T-helper 9 cell (primary cell): ENCODE measurements at places on chromosomes 7 and 10.

- DNase-seq = no peak
These were observed 15.3 kb downstream of the GPER1 start for GRCh38 chr7:1103009-1103788.

GRCh38 chr10:123885406-123886170 lies 6.0 kb downstream of the CPXM2 start:
- DNase-seq = no peak

GRCh38 chr10:61763778-61764177 lies 101.0 kb downstream of the CABCOCO1 start:
- no peak for DNase-seq

DNA sequence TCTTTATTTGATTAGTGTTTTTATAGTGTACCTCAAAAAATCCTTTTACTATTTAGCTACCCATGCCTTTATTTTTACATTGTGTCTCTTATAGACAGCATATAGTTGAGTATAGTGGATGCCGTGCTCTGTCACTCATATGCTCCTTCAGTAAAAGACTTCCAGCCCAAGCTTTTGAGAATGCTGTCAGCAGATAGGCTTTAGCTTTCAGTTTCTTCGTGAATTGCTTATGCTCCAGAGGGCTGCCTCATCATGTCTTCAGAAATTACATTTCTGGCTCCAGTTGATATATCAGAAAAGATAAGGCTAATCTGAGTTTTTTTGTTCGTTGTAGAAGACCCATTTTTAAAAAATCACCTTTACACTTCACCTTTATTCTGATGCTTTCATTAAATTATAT lies 332.0 kb downstream of the NXPH1 start:
- DNase-seq = no peak

DNA sequence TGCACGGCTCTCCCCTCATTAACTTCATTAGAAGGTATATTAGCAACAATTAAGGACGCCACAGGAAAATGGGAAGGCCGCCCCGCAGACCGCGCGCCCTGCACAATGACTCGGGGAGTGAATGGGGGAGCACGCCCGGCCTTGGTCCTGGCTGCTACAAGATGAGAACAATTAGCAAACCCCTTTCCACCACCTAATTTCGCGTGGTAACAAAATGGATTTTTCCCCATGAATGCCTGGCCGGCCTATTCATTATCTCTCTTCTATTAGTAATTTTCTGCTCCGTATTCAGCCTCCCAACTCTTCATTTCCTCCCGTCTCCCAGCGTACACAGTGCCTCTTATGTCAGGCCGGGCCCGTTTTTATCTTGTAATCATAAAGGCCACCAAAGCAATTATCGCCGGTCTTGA lies 346.9 kb downstream of the DNAJB6 start:
- no peak for DNase-seq

- no peak for DNase-seq
These were observed 394.2 kb downstream of the LRMDA start for GRCh38 chr10:75825661-75826060.

GRCh38 chr7:158442260-158442659 lies 145.4 kb downstream of the PTPRN2 start:
- DNase-seq = no peak

GRCh38 chr7:16785846-16786245 lies 19.0 kb downstream of the AGR2 start:
- DNase-seq = no peak

DNA sequence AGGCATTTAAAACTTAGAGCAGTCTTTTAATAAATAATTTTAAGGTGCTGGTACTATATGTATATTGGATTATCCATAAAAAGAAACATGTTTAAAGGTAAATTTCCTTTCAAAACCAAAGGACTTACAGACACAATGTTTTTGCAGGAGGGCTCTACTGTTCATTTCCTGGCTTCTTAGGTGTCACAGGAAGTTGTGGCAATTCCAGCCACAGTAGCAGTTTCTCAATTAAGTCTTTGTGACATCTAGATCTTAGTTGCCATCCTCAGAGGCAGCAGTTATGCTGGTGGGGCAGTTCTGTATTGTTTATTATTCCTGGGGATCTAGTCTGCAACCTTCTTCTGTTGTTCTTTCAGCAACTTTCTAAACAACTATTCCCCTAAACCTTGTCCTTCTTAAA lies 460.1 kb downstream of the MAGI2 start:
- DNase-seq = no peak

DNA sequence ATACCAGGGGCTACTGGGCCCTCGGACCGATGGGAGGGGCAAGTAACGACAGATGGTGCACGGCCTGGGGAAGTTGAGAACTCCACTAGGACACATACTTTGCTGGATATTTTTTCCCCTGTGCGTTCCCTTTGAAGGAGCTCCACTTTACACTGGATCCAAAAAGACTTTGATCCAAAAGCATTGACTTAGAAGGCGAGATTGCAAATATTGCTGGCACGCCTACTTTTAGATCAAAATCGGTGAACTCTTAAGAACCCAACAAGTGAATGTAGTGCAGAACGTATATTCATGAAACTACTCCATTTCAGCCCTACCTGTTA lies 436 bp upstream of the SLC25A13 start:
- DNase-seq = no peak

DNA sequence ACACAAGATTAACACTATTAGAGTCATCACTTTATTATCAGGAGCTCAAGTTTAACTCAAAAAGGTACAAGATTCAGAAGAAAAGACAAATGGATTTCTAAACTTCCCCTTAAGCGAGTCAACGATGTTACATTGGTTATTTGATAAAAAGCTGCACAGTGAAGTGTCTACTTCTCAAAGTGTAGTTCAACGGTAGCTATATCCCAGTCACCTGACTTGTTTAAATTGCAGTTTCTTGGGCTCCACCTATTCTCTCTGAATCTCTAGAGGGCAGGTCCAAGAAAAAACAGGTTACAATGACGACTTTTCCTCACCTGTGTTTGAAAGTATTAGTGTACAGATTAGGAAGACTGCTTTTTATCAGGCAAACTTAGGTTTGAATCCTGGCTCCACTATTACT lies 16.6 kb downstream of the MINDY3 start:
- DNase-seq = no peak

GRCh38 chr7:112156412-112156811 lies 49.8 kb downstream of the DOCK4 start:
- no peak for DNase-seq

DNA sequence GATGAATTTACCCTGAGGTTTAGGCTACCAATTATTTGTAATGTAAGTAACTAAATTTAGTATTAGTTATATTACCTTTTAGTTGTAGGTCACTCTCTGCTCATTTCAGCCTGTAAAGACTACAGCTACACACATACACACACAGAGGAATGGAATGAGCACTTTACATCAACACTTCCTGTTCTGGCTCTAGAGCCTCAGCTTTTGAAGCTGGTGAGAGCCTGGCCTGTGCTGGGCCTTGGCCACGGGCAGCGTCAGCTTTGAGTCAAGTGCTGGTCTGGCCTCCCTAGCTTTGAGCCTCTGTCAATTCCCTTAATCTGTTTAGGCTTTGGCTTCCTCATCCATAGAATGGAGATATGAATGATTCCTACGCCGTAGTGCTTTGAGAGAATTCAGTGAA lies 141.7 kb downstream of the EGFR start:
- DNase-seq = no peak

DNA sequence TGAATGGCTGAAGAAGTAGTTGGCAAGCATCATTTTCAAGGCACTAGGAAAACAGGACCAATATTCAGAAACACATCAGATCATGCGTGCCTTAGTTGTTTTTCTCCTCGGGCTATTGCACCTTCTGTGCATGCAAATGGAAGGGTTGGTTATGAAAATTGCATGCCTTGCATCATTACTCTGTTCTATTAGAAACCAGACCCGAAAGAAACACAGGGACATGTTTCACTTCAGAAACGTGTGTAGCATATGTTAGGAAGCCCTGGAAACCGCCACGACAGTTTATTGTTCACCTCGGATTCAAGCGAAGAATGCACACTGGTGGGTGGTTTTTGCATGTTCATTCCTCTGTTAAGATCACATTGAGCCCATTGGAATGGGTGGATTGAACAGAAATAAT lies 214.7 kb downstream of the FRMD4A start:
- DNase-seq = no peak

DNA sequence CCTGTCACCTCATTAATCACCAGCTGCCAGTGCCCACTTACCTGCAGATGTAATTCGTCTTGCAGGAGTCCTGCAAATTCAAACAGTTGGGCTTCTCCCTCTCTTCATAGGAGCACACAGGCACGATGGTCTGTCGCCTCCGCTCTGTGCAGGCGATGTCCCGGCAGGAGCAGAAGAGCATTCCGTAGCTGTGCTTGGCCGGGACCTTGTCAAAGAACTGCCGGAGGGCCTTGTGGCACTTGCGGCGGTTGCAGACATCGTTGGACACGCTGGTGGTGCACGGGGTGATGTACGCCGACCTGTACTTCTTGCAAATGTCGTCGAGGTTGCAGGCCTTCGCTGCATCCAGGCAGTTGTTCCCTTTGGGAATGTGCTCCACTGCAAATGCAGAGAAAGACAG lies 147.8 kb downstream of the GFRA1 start:
- DNase-seq = no peak

DNA sequence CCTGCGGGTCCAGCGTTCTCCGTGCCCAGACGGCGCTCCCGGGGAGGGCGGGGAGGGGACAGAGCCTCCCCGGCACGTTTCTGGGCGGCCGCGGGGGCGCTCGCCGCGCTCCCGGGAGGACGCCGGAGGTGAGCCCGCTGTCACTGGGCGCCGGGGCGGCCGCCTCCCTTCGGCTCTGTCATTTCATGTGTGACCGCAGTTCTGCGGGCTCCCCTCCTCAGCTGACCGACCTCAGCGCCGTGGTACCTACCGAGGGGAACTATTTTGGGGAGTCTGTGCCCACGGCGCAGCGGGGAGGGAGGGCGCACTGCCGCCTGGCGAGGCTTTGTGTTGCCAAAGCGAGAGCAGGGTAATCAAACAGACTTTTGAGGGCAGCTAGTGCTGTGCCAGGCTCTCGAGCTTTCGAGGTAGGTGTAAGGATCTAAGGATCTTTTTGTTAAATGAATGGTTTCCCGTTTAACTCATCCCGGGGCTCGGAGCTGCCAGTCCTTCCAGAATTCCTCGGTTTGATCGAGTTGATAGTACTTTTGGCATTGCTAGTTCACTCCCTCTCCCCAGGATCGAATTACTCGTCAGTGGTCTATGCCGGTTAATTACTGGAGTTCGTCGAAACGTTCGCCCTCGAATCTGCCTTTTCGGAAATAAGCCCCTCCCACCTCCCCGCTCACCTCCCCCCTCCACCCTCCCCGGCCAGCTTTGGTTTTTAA lies 1.9 kb downstream of the ARID5B start:
- peak; percentile 47 for DNase-seq

DNA sequence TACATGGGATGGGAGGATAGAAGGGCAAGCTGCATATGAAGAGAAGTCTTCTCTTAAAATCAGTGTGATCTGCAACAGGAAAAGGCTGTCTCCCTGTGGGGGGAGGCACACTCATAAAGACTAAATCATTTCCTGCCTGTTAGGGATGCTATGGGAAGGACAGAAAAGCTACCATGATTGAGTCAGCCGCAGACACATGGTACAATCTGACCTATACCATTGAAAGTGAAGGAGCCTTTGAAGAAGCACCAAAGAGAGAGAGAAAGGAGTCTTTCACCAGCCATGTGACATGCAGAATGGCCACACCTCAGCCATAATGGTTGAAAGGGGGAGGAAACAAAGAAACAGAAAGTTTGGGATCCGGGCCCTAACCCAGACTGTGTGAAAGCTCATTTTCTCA lies 29.1 kb downstream of the NUDCD3 start:
- DNase-seq = no peak

DNA sequence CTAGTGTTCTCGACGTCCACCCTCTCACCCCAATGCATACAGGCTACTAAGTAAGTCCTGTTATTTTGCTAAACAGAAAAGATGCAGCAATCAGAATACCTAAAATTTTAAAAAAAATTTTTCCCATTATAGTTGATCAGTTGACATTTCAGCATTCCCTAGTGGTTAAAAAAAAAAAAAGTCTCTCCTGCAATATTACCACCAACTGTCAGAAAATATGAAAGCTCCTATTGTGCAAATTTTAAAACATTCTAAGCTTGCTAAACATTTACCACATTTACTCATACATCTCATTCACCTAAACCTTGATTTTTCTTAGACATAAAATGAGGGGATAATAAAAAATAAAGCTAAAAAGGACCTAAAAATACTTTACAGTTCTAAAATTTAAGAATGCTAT lies 165.6 kb downstream of the AVL9 start:
- DNase-seq = no peak

DNA sequence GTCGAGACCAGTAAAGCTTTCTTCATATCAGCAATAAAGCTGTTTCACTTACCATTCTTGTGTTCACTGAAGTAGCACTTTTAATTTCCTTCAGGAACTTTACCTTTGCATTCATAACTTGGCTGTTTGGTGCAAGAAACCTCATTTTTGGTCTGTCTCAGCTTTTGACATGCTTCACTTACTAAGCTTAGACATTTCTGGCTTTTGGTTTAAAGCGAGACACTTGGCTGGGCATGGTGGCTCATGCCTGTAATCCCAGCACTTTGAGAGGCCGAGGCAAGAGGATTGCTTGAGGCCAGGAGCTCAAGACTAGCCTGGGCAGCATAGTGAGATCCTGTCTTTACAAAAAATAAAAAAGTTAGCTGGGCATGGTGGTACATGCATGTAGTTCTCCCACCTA lies 15.8 kb downstream of the PLEKHA1 start:
- no peak for DNase-seq

DNA sequence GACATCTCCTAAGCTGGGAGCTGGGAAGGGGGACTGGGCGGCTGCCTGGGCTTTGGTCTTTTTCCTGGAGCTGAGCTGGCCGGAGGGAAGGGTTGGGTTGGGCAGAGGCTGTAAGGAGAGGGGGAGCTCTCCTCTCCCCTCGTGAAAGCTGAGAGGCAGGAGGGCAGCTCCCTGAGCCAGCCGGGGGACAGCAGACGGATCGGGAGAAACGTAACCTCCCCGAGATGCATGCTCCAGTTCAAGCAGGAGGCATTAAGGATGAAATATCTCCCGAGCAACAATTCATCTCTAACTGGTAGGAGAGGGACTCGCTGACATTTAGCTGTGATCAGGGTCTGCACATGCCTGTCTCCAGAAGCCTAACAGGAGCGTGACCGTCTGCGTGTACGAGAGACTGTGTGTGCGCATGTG lies 19.9 kb upstream of the LBX1 start:
- DNase-seq = no peak

GRCh38 chr10:103533827-103534226 lies 40.3 kb downstream of the NEURL1 start:
- no peak for DNase-seq
